ENCODE measurements at places on chromosomes 1 and 21.

GRCh38 chr1:226946841-226947240 lies 6.7 kb downstream of the COQ8A start:
- no peak for DNase-seq

GRCh38 chr1:54362881-54363340 lies 43.3 kb downstream of the SSBP3 start:
- DNase-seq: no peak

DNA sequence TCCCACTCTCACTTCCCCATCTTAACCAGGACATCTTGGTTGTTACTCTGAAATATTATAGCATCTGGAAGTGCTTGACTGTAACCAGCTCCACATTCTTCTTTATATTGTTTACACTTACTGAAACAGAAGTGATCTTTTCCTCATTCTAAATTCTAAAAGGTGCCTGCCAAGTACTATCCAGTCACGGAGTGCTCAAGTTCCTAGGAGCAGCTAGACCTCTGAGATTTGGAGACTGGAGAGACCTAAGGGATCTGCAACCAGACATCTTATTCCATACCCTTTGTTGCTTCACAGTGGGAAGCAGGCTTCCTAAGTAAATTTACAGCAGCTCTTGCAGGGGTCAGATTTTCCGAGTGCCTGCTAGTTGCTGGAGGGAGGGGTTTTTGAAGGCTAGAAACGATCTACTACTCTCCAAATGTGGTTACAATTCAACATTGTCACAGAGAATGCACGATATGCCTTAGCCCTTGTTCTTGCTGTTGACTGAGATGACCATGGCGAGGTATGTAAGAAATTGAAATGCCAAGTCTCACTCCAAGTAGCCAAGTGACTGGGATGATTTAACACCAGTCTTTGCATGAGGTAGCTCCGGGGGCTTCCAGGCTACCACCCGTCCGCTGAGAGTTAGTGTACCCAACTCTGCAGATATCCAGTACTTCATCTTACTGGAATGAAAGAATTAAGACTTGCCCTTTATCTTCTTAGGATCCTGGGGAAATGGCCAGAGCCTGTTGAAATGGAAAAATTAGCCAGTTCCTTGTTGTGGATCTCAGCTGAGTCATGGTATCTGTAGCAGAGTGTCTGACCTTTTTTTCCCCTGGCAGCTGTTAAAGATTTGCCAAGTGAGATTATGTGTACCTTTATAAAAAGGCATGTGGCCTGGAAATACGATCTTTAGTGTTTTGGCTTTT lies 150.8 kb downstream of the MAST2 start:
- no peak for DNase-seq

DNA sequence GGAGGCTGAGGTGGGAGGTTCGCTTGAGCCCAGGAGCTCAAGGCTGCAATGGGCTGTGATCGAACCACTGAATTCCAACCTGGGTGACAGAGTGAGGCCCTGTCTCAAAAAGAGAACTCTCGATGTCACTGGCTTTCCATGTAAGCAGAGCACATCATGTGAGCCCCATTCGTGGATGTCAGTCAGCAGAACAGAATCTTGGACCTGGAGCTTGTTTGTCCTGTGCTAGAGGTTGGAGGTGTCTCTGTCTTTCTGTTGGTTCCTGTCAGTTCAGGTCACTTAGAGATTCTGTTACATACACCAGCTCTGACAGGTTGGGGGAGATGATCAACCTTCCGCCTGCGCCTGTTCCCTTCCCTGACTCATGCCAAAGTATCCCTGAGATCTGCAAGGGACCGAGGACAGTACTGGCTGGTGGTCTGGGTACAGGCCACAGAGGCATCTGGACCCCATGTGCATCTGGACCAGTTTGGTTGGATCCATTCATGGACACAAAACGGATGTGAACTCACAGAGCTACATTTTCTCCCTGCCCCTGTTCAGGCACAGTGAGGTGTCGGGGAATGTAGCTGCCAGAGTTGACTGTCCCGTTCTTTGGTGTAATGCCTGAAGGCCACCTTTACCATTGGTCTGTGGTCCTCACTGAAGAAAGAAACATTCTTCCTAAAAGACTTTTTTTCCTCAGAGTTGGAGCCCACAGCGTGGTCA lies 10.0 kb downstream of the ARF1 start:
- no peak for DNase-seq

DNA sequence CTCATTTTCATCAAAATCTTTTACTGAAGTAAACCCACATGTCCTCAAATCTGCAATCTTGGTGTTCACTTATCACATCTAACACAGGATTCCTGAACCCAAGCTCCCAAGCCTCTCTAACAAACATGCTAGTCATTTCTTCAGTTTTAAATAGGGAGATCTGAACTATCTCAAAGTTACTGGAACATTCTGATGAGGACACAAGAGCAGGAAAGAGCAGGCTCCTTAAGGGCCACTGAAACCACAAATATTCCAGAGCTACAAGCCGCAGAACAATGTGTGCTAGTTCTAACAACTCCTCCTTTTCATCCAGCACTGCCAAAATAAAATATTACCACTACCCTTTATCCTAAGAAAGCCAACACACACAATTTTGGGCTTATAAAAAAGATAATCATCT lies 38.9 kb downstream of the WARS2 start:
- no peak for DNase-seq

DNA sequence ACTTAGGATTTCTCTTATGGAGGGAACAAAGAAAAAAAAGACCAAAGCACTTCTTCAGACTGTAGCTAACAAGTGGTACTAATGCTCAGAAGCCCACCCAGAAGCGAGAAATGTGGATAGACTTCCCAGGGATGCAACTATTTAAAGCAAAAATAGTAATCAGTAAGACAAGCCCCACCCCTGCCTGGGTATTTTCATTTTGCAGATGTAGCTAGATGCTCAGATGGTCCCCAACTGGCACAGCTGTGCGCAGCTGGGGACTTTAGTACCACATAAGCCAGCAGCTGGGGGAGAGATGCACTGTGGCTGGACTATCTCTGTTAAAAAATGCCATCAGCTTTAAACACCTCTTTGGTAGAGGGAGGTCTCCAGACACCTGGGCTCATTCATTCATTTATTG lies 77.8 kb upstream of the SPAG17 start:
- no peak for DNase-seq

GRCh38 chr1:28099050-28099769 lies 10.8 kb upstream of the EYA3 start:
- DNase-seq: no peak

GRCh38 chr1:70978623-70979022 lies 69.0 kb downstream of the PTGER3 start:
- DNase-seq: peak; percentile 31

DNA sequence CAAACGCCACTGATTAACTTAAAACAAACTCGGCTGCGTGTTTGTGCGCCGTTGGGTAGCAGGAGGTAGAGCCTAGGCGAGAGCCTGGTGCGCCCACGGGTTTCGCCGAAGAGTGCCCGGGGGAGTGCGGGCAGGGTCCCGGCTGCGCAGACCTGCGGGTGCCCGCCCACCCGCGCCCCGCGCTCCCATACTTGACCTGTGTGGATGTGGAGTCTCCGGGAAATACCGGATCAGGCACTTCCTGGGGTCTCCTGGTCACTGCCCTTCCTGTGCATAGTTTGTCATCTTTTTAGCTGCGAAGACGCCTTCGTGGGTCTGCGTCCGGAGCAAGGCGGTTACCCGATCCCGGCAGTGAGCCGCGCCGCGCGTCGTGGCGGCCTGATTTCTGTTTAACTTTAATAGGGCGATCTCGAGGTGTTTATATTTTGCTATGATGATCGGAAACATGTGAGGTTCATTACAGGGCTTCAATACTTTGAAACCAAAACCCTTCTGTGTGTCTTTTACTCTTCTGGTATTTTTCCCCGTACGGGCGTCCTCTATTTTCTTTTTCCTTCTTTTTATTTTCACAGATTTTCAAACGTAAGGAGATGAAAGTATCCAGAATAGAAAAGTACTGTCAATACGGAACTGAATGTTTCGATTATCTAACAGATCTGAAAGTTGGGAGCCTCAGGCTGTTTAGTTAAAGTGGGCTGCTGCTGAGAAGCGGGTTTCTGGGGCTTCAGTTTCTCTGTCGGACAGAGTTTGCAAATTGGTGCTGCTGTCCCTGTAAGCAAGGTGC lies 15.2 kb downstream of the NR5A2 start:
- DNase-seq: peak; percentile 36

GRCh38 chr1:72432645-72433267 lies 150.4 kb upstream of the NEGR1 start:
- peak; percentile 12 for DNase-seq

DNA sequence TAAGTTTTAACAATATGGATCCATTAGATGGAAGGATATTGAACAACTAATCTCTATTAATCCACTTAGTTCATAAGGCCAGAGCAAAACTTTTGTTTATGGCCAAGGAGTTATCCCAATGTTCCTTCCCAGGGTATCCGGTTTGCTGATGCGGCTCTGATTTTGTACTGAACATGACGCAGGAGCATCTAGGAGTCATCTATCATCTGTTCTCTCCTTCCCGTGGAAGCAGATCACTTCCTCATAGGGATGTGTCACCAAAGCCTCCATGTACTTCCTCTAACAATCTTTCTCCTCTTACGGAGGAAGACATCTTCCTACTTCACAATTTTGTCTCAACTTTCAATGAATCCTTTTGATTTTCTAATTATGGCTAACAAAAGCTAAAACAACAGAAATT lies 206.6 kb downstream of the APP start:
- DNase-seq: peak; percentile 93

DNA sequence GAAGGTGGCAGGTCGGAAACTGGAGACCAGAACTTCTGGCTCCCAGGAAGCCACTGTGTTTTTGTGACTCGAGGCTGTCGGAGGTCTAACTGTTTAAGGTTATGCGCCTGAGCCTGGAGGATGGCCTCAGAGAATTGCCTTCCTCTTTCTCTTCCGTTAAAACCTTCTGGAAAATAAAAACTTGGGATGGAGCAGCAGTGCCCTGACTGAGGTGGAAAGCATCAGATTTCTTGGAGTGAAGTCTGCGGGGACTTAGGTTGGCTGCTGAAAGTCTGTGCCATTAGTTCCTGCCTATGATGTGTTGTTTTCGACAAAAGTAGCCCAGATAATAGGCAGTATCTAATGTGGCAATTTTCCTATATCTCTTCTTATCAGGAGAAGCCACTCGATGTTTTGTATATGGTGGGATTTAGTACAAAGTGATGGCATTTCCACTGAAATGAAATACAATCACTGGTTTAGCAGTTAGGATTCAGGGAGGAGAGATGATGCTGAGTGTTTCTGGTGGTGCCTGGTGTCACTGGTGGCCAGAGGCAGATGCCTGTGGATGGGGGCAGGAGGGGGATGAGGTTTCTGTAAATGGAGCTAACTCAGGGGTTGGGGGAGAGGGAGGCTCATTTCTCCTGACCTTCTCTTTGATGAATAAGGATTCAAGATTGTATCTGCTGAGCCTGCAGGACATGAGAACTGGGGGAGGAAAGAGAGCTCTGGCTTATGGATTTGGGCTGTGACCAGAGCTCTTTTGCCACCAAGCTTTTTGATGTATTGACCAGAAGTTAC lies 150.8 kb downstream of the CAMTA1 start:
- DNase-seq: no peak

GRCh38 chr1:86762336-86762735 lies 58.0 kb downstream of the SH3GLB1 start:
- no peak for DNase-seq

DNA sequence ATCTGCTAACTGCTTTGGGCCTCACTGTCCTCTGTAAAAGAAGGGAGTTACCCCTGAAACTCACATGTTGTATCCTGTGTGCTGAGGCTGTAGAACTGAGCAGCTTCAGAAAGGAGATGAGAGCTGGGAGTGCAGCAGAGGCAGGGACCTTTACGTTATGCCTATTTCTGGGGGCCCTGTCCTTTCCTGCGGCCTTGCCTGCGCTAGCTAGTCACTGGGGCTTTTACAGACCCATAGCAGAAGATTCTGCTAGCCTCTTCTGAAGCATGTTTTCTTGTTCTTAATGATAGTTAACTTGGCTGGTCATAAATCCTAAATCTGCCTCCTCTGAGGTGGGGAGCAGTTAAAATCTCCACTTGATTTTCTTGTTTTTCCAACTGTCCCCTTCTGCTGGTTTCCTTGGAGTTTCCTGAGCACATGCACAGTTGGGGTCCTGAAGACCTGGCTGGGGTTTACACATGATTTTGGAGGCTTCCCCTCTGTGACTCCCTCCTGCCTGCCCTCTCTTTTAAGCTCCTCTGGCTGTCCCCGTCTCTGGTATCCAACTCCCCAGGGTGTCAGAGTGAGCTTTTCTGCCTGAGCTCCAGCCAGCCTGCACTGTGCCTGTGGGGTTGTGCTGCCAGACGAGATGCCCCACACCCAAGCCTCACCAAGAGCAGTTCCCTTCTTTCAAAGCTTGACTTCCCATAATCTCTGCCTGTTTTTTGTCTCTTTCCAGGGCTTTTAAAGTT lies 76.6 kb downstream of the NOS1AP start:
- DNase-seq: no peak

DNA sequence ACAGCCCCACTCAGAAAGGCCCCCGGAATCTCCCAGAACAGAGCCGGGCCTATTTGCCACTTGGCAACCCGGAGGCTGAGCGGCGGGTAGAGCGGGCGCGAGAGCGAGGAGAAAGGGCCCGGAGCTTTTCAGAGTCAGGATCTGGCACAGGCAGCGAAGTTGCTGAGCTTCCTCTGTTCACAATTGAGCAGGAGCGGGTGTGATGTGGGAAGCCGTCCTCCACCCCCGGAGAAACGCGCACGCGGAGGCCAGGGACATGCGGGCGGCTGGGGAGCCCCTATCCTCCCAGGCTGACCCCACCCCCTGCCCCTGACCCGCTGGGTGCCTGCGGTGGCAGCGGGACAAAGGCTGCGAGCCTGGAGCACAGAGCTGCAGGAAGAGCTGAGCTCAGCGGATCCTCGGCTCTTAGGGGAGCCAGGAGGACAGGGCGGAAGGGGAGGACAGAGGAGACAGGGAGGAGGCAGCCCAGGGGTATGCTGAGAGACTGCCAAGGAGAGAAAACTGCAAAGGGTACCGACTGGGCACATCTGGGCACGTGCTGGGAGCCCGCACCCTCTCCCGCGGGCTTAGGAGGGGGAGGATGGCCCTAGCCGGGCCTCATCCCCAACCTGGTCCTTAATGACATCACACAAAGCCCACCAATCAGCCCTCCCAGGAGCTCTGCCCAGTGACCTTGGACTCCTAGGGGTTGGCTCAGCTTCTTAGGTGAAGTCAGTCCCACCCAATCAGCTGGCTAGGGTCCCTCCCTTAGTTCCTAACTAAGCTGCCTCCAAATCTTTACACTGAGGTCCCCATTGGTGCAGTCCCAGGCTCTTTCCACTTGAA lies 9.3 kb downstream of the KIF21B start:
- no peak for DNase-seq

GRCh38 chr1:117576236-117576635 lies 29.6 kb upstream of the TENT5C start:
- no peak for DNase-seq

GRCh38 chr1:226520640-226521355 lies 27.8 kb upstream of the STUM start:
- DNase-seq: no peak

- no peak for DNase-seq
Measured at GRCh38 chr21:34166468-34166867, 93.1 kb downstream of the MRPS6 start.

All from suppressor macrophage treated with lipopolysaccharide for 1 hour (primary cell).